ENCODE measurements at places on chromosomes 4 and X.

DNA sequence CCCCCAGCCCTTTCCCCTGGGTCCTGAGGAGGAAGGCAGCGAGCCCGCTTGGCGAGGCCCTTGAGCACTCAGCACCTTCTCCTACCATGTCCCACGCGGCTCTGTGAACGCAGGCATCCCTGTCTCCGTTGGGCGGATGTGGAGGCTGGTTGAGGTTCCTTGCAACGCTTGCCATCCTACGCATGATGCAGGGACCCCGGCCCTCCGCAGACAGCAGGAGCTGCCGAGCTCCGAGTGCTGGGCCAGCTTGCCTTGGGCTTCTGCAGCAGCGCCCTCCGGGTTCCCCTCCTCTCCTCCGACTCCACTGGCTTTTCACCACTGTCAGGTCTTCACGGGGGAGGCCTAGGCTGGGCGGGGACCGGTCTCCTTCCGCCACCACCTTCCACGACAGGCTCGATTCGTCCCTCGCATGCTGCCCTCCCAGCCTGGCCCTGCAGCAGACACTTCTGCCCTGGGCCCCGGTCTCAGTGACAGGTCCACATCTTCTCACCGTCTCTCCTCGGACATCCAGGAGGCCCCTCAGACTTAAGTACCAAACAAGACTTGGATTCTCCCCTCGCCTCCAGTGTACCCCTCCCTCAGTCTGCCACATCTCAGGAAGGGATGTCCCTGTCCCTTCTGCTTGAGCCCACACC, 67.6 kb upstream of the HGFAC start:
- DNase-seq: no peak

DNA sequence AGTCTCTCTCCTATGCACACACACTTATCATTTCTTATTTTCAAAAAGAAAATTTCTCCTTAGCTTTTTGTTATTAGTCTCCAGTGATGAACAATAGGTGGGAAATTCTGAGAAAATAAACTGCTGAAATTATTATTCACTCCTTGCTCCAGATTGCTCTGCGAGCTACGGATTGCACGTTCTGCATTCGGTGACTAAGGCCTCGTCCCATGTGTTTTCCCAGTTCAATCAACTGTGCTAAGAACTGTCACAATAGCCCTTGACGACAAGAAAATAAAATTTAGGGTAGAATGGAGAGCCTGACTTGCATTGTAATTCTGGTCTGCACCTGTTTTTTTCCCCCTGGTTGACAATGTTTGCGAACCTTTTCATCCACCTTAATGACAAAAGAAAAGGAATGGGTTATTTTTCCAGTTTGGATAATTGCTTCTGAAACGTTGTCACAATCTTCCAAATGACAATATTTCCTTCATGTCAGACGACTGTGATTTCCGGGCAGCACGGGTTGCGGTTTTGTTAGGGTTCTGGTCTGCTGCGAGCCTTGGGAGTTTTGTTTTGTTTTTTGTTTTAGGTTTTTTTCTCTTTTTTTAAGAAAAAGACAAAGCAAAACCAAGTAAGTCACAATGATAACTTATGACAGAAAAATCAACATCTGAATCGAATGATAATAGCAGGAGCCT, 124.5 kb upstream of the NOCT start:
- no peak for DNase-seq

GRCh38 chrX:131985526-131986049, 37.5 kb upstream of the STK26 start:
- DNase-seq: no peak

GRCh38 chr4:99467887-99468286, 32.7 kb upstream of the ADH7 start:
- no peak for DNase-seq

- DNase-seq: no peak
These were observed 451.2 kb downstream of the FAT4 start for GRCh38 chr4:125765941-125766340.

DNA sequence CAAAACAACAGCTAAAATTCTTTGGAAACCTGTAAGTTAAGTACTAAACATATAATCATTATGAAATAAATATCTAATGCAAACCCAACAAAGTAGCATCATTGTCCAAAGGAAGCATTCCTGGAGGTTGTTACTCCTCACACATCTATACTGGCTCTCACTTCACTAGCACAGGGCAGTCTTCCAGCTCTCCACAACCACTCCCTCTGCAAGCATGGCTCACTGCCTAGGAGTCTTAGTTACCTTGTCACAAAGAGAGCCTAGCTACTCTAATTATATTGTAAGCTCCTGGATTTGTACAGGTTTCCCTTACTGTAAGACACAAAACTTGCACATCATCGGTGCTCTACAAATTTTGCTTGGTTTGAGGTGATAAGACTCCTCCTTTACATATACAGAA, 76.1 kb downstream of the AMMECR1 start:
- no peak for DNase-seq

- DNase-seq: no peak
These were observed 518.8 kb upstream of the FTHL17 start for GRCh38 chrX:31590581-31591114.

DNA sequence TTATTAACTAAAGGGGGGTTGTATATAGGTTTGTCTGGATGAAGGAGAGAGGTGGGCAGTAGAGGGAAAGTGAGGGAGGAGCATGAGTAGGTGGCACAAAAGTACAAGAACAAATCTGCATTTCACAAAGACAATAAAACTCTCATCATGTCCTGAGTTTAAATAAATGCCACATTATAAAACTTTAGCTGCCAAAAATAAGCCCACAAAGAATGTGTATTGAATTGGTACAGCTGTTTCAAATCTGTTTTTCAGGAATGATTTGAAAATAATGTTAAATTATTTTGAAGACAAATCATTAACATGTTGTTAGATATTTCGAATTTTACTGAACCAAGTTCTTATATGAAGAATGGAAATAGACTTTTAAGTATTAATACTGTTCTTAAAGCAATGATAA, 5.8 kb downstream of the CNKSR2 start:
- no peak for DNase-seq

GRCh38 chr4:165921546-165921945, 48.5 kb downstream of the TLL1 start:
- no peak for DNase-seq

DNA sequence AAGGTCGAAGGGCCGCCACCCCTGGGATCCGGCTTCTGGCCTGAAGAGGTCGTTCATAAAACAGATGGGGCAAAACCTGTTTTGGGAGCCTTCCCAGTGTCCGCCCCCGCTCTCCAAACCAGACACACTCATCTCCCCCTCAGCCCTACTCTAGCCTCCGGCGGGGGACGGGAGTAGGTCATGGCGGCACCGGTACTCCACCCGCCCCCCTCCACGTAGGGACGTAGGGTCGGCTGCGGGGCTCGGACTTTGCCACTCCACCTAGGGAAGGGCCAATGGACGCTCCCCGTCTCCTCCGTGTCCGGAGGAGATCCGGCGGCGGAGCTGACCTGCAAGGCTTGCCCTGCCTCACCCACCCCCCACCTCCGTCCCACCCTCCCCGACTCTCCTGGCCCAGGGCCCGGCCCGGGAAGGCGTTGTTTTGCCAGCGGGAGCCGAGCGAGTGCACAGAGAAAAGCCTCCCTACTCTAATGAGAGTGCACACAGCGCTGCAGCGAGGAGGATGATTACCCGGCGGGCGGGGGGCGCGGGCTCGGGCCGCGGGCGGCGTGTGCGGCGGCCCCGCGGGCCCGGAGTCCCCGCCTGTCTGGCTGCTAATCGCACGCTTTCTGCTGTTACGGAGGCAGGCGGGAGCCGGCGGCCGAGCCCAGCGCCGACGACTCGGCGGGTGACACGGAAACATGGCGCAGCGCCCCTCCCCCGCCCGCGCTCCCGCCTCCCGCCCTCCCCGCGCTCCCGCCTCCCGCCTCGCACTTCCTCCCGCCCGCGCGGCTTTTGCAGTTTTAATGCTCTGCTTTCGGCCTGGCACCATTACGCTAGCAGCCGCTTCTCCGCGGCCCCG, 8.3 kb upstream of the BCOR start:
- peak; percentile 42 for DNase-seq

DNA sequence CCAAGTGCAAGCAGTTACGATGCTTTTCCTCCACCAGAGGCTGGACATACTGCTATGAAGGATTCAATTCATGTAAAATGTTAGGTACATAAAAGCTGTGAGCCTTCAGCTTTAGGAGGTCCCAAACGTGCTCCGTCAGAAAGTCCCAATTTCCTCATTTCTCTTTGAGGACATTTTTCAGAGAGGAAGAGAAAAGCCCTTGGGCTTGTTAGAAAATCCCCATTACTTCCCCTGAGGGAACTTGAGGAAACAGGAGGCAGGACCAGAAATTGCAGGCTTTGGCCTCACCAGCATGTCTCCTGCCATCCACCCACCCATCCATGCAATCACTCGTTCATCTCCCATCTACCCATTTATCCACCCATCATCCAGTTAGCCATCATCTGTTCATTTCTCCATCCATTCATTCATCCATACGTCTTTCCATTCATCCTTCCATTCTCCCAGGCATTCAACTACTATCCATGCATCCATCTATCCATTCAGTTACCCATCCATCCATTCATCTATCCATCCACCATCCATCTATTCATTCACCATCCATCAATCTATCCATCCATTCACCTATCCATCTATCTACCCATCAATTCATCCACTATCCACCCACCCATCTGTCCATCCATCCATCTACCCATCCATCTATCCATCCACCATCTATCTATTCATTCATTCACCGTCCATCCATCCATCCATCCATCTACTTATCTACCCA, 223.5 kb downstream of the AFAP1 start:
- DNase-seq: no peak

DNA sequence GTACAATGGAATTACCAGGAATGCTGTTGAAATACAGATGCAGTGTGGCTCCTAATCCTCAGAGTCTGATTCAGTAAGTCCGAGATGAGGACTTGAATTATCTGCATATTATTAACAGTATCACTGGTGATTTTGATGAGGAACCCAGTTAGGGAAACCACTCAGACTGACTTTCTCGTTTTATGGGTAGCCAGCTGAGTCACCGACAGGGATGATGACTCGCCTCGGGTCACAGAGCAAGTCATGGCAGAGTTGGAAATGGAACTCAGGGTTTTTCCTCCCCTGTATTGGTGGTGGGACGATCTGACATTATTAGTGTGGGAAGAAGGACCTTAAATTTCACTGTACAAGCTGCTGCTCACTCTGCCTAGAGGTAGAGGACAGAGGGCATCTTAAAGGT, 51.3 kb downstream of the RTL9 start:
- no peak for DNase-seq

DNA sequence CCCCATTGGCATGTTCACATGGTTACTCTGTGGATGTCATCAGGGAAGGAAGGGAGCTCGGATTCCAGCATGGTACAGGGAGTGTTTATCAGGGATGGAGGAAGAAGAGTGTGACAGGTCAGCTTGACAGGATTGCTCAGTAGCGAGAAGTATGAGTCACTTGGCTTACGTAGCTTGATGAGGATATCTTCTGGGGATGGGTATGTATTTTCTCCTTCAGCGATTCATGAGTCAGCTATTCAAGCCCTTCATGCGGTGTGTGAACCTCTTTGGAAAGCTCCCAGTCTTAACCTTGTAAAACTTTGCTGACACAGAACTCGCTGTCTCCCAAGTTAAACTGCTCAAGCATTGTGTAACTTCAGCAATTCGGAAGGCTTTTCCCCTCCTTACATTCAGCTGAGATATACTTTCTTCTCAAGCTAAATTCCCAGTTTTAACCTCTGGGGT, 275.4 kb downstream of the ARHGAP10 start:
- DNase-seq: no peak

- DNase-seq: no peak
These were observed 32.7 kb downstream of the IRF2 start for GRCh38 chr4:184441461-184442313.

DNA sequence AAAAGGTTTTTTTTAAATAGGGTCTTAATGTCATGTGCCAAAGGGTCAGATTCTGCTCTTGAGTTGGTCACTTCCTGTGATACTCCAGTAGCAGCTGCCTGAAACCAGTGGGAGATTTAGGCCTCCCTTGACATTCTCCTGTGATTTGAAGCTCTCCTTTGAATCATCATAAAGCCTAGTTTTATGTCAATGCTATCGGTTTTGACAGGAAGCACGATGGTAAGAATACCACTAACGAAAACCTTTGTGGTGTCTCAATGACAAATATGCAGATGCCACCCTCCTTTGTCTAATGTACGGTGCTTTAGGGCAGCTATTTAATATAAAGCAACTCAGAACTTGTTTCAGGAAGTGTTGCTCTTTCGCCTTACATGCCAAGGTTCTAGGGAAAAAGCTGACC, 44.2 kb downstream of the CCNI start:
- DNase-seq: no peak

DNA sequence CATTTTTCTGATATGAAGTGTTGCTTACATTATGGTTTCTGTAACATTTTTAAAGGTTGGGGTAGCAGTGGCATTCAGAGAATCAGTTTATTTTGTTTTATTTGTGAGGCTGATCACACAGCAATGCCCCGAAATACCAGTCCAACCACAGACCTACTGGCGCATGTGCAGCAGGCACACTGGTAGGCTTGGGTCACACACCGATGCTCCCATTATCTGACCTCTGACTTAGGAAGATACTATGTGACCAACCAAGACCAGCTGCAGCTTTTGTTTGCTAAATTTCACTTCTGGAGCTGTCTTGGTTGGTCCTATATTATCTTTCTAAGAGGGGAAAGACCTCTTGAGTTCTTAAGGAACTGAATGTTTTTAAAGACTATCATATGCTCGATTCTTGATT, 18.7 kb downstream of the PGM2 start:
- no peak for DNase-seq

GRCh38 chr4:48071191-48071590, 54.6 kb downstream of the NIPAL1 start:
- DNase-seq: no peak

DNA sequence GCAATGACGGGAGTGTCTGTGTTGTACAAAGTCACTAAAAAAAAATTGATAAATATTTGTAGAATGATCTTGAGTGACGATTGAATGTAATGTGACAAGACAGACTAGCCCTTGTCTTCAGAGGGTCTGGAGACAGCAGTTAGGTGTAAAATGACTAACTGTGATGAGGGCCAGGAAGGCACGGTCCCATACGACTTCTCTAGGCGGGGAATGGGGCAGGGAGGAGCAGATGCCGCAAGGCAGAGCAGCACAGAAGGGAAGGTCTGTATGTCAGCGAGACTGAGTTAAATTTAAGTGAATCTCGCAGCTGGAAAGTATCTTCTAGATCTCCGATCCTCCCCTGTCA, 405 bp downstream of the CENPE start:
- DNase-seq: no peak

DNA sequence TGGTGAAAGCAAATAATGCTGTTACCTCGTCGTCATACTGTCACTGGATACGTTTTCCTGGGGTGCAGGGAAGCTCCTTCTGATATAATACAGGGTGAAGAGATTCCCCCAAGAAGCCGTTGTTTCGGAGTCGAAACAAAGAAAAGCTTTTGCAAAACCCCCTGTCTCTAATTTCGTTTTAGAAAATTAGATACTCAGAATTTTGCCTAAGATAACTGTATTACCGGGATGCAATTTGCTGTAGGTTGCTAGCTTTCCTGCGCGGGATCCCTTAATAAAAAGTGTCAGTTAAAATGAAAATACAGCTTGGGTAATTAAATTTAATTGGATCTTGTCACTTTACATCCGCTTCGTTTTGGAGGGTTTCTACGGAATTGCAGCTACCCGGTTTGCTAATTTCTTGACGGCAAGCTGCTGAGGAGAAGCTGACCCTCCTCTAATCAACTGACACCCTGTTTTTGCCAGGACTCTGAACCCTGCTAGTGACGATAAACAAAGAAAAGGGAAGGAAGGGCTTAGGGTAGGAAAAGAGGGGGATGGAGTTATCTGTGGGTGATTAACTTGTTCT, 174.6 kb downstream of the SHOX start:
- no peak for DNase-seq

GRCh38 chrX:123085311-123085940, 98.7 kb upstream of the GRIA3 start:
- DNase-seq: no peak

GRCh38 chrX:13026877-13027652, 17.4 kb downstream of the FAM9C start:
- DNase-seq: no peak

All from stimulated activated CD4-positive, alpha-beta T cell treated with anti-CD3 and anti-CD28 coated beads, Interleukin-12 subunit alpha, Interleukin-12 subunit beta, amount 100 ng/mL, for 24 hours (primary cell).